BJ (cell line): ENCODE measurements at places on chromosomes 7 and 10.

GRCh38 chr7:112790586-112791003 is 402 bp upstream of the TMEM168 start:
- DNase-seq: no peak

GRCh38 chr10:26432938-26433337 is 5.2 kb upstream of the APBB1IP start:
- no peak for DNase-seq

GRCh38 chr10:1007583-1007982 is 18.1 kb downstream of the IDI2 start:
- DNase-seq: no peak

GRCh38 chr7:632831-633210 is 93.7 kb upstream of the DNAAF5 start:
- DNase-seq: no peak

DNA sequence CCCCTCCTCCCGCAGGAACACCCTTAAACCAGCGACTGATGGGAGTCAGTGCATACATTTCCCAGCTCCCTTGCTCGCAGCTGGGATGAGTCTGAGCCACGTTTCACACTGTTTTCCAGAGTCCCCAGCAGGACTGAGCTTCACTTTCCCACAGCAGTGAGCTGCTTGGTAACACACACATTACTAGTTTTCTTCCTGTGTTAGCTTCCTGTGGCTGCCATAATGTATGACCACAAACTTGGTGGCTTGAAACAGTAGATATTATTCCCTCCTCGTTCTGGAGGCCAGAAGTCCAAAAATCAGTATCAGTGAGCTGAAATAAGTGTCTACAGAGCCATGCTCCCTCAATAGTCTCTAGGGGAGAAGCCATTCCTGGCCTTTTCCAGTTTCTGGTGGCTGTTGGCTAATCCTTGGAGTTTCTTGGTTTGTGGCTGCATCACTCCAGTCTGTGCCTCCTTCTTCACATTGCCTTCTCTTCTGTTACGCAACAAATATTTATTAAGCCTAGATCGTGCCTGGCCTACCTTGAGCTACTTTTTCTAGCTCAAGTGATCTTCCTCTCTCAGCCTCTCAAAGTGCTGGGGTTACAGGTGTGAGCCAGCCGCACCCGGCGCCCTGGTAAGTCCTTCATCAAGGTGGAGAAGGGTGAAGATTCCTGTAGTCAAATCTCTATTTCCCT is 26.2 kb upstream of the CARD11 start:
- DNase-seq: no peak
